ENCODE measurements at places on chromosomes 7 and 10.

DNA sequence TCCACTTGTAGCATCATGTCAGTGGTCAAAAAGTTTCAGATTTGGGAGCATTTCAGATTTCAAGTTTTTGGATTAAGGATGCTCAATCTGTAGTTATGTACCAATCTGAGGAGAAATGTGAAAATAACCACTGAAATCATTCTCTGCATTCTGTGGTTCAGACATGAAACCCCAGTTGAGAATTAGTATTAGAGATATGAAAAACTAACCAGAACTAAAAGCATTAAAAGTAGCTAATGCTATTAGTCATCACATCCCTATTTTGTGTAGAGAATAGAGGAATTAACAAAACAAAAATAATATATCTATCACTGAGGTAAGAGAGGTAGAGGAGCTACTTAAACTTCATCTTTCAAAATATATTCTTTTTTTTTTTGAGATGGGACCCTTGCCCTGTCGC, 28.0 kb downstream of the MICU1 start:
- DNase-seq = no peak

- no peak for DNase-seq
These were observed 68.8 kb downstream of the TRIL start for GRCh38 chr7:28889290-28889689.

DNA sequence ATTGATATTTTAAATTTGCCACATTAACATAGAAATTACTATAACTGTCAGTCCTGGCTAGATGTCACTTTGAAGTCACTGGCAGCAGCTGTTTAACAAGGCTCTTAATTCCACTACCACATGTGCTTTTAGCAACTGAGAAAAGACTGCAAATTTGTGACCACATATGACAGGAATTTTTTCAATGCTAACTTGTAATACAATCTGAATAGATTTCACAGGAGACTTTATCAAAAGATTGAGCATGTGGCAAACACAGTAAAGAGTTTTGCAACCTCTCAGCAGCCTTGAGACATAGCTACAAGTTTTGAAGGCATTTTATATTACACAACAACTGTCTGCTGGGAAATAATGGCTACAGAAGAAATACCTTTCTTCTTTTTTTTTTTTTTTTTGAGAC, 73.0 kb downstream of the MICU1 start:
- no peak for DNase-seq

- DNase-seq = peak; percentile 43
These were observed 1.3 kb upstream of the HMX3 start for GRCh38 chr10:123134343-123134914.

DNA sequence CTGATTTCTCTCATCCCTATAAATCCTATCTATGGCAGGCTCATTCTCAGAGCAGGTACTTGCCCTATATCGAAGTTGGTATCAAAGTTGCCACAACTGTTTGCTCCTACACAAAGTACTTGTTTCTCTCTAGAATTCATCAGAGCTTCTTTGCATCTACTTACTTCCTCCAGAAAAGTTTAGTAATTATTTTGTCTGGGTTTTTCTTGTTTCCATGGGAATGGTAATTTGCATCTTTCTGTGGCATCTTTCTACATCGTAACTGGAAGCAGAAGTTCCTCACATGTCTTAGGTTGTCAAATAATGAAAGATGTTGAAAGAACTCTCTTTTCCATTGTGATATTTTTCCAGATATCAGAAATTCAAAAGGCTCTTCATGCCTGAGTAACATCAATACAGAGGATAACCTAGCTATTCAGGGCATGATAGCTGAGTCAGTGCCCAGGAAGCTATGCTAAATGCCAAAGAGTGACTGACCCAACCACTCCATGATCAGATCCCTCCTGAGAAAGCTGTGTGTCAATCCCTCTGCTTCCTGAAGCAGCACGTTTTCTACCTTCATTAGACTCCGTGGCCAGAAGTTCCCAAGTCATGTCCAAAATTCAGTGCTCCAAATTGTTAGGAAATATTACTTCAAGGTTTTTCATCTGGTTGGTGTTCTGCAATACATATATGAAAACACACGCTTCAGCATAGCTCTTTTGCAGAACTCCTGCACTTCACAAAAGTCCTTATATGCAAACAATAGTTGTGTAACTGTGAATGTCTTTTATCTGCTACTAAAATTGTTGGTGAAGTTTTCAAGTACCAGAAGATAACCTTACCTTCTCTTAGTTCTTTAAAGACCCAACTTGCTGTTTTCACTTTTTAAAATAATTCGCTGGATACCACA, 216.5 kb downstream of the VTI1A start:
- DNase-seq = no peak

- no peak for DNase-seq
These were observed 54.4 kb downstream of the ITGB8 start for GRCh38 chr7:20385126-20385525.

Data from activated T-cell treated with anti-CD3 and anti-CD28 coated beads, Interleukin-2, amount 50 U/mL, for 48 hours (primary cell).